RWPE1 (cell line): ENCODE measurements at places on chromosomes 4 and X.

GRCh38 chrX:129726307-129727111 lies 12.3 kb upstream of the XPNPEP2 start:
- peak; percentile 52 for DNase-seq

- DNase-seq: no peak
Observed at GRCh38 chrX:50798783-50799182, 15.2 kb downstream of the SHROOM4 start.

DNA sequence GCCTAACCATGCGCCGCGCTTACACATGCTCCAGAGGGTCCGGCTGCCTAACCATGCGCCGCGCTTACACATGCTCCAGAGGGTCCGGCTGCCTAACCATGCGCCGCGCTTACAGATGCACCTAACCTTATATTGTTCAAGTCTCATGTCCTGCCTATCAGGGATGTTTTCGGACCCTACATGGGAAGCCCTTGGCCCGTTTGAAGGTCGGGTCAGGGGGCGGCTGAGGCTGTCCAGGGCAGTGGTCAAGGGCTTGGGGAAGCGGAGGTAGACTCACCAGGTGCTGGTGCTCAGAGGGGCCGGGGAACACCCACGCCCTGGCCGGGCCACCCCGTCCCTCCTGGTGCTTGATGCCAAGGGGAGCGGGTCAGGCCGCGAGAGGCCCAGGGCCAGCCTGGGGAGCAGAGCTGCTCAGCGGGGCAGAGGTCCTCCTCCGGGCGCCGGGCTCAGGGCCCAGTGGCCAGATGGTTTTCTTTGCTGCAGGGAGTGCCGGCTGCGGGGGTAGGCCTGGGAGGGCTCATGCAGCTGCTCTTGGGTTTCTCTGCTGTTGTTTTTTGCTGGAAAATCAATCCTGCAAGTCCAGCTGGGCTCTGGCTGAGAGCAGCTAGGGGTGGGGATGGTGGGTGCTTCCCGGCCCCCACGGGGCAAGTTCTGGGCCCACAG lies 35.4 kb upstream of the SPON2 start:
- no peak for DNase-seq

DNA sequence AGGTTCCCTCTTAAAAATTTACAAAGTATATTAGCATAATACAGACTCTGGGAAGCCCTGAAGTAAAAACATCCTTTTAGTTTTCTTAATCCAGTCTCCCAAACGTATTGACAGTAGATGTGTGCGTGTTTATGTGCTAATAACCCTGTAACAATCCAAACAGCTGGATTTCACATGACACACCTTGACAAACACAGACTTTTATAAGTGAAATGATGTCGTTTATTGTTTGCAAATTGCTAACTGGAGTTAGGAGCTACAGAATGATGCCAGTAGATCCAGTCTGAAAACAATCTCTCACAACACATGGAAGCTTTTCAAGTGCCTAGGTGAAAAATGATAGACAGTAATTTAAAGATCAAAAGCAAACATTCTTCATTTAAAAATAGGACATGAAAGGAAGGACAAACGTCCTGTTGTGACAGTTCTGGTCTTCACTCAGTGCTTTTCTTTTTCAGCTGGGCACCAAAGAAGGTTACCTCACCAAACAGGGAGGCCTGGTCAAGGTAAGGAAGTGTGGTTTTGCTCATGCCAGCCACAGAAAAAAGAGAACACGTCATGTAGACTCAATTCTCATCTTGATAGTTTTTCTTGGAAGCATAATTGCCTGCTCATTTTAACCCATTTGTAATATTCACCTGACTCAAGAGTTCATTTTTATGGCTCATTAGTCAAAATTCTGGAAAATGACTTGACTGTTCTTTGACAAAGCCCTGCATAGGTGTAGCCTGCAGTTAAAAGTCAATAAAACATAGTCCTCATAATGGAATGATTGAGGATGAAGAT lies 32.9 kb downstream of the LAMTOR3 start:
- DNase-seq: no peak

DNA sequence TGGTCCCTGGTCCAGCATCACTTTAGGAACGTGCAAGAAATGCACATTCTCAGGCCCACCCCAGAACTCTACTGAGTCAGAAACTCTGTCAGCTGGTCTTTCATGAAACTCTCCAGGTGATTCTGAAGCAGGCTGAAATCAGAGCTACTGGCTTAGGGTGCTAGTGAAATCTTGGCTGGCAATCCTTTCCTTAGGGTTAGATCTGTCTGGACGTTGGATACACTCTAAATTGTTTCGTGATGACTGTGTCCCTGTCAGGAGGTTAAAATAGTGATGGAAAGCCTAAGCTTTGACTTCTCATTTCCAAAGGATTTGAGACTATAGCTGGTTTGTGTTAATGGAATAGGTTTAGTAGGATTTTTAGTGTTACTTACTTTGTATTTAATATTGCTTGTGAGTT lies 99.1 kb downstream of the ARHGAP10 start:
- peak; percentile 57 for DNase-seq

DNA sequence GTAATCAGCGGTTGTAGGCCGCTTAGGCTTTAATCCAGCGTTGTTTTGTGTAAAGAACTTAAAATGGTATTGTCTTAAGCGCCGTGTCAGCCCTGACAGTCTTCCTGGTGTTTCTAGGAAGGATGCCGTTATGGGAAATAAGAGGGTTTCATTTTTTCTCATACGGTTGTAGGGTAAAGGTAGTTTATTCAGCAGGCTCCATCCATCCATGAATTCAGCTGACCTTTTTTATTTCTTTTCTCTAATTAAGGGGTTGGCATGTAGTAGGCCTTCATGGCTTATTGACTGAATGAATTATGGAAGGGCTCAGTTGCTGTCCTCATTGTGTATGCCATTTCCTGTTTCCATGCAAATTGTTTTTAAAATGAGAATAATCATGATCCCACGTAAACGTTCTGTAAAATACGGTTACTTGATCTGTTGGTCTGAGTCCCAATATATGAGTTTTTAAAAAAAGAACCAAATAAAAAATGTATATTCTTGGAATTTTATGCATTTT lies 693 bp downstream of the OCIAD1 start:
- no peak for DNase-seq

DNA sequence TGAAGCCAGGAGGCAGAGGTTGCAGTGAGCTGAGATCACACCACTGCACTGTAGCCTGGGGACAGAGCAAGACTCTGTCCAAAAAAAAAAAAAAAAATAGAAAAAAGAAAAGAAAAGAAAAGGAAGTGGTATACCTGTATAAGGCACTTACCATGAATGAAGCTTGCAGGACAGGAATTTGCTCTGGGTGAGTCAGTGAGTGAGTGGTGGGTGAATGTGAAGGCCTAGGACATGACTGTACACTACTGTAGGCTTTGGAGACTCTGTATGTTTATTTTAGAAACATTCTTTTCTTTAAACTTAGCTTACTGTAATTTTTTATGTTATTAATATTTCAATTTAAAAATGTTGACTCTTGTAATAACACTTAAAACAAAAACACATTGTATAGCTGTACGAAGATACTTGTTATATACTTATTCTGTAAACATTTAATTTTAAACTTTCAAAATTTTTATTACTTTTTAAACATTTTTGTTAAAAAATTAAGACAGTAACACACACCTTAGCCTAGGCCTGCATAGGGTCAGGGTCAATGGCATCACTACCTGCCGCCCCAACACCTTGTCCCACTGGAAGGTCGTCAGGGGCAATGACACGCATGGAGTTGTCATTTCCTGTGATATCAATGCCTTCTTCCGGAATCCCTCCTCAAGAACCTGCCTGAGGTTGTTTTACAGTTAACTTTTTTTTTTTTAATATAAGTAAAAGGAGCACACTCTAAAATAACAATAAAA lies 78.7 kb downstream of the CLNK start:
- no peak for DNase-seq

- DNase-seq: no peak
Observed at GRCh38 chr4:145880355-145880960, 58.2 kb downstream of the ZNF827 start.

DNA sequence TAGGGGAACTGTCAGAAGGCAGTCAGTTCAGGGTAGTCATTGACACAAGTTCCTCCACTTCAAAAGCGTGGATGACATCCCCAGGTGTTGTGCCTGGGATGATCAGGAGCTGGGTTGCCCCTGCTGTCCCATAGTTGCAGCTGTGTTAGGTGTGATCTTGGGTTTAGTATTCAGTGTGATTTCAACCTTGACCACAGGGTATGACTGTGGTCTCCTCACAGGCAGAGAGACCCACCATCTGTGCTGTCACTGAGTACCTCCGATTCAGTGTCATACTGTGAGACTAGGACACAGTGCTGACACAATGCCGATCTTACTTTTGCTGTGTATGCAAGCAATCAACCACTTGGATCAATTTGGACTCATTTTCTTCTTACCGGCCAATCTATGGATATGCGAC lies 25.2 kb downstream of the FOXR2 start:
- no peak for DNase-seq

- no peak for DNase-seq
Observed at GRCh38 chrX:24266996-24267395, 46.9 kb downstream of the SUPT20HL2 start.
